ENCODE measurements at places on chromosomes 12 and 14. TPM values are rescaled to one million over a fixed set of nuclear protein-coding genes. Genes with fewer than 3 reads are reported as not detected.

The ESPL1 gene
- total RNA-seq: 18.2 TPM

The KLRD1 gene
- not detected for total RNA-seq

The PLA2G1B gene
- not detected for total RNA-seq

The PPP4R4 gene
- 0.48 TPM for total RNA-seq

The AMHR2 gene
- 1.1 TPM for total RNA-seq

The CATSPERB gene
- total RNA-seq: not detected

The CPM gene
- 5.6 TPM for total RNA-seq

The NT5DC3 gene
- 25.1 TPM for total RNA-seq

The B4GALNT3 gene
- 0.54 TPM for total RNA-seq

The LBHD2 gene
- total RNA-seq: not detected

The FAM186B gene
- 0.11 TPM for total RNA-seq

The GRIP1 gene
- 6.4 TPM for total RNA-seq

The DENND5B gene
- total RNA-seq: 11.8 TPM

The ACOT6 gene
- not detected for total RNA-seq

The NANOG gene
- total RNA-seq: not detected

The C12orf50 gene
- not detected for total RNA-seq

The KCNMB4 gene
- total RNA-seq: 0.35 TPM

The SERPINA1 gene
- 1.1 TPM for total RNA-seq

The OTOGL gene
- total RNA-seq: not detected

The CCDC184 gene
- 2.8 TPM for total RNA-seq

The ETFBKMT gene
- 0.87 TPM for total RNA-seq

The KRT78 gene
- 0.10 TPM for total RNA-seq

The STON2 gene
- total RNA-seq: 1.8 TPM

Data from A549 treated with AZD2906 at 1 μM for 4 hours (cell line).